ENCODE measurements at places on chromosomes 6 and 20.
A peak's percentile ranks its signal among the peaks of the same experiment; 100 is the strongest.

GRCh38 chr6:61810047-61810446, 476.0 kb downstream of the KHDRBS2 start:
- DNase-seq: no peak

- DNase-seq: no peak
Measured at GRCh38 chr20:11248687-11249638, 575.2 kb upstream of the JAG1 start.

- no peak for DNase-seq
Measured at GRCh38 chr6:154425034-154425433, 68.4 kb upstream of the IPCEF1 start.

GRCh38 chr6:166223079-166223478, 55.4 kb upstream of the TBXT start:
- DNase-seq: no peak

GRCh38 chr20:38092260-38092857, 58.8 kb downstream of the RPRD1B start:
- no peak for DNase-seq

DNA sequence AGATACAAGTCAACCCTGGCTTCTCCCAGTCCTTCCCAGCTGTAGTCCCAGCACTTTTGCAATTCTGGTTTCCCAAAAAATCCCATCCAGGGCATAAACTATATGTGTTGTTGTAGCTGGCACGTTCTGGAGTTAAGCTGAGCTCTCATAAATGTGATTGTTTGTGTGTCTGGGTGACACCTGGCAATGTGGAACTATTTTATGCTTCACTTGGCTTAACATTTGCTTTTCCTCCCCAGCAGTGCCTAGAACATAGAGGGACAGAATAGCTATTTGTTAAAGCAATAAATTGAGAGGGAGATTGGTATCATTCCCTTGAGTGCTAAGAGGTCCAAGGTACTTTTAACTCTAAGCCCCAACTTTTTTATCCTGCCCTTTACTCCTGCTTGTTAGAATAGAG, 575.9 kb upstream of the NOX3 start:
- no peak for DNase-seq

DNA sequence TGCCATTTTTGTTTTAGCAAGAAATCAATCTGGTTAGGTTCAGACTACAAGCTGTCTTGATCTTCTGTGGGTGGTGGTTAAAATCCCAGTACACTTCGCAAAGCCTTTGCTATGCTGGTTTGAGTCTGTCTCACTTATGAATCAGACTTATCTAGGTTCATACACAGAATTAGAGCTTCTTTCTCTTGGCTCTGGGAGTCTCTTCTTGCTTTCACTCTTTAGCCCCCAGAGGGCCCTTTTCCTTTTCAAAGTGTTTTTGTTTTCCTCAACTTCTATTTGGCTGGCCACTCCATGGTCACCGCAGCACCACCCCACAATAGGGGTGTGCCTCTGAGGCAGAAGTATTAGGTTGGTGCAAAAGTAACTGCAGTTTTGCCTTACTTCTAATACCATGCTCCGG, 21.3 kb downstream of the ECI2 start:
- DNase-seq: no peak

- no peak for DNase-seq
Measured at GRCh38 chr6:47634210-47635047, 64.0 kb upstream of the ADGRF4 start.

GRCh38 chr6:141729146-141729545, 403.6 kb upstream of the GJE1 start:
- no peak for DNase-seq

DNA sequence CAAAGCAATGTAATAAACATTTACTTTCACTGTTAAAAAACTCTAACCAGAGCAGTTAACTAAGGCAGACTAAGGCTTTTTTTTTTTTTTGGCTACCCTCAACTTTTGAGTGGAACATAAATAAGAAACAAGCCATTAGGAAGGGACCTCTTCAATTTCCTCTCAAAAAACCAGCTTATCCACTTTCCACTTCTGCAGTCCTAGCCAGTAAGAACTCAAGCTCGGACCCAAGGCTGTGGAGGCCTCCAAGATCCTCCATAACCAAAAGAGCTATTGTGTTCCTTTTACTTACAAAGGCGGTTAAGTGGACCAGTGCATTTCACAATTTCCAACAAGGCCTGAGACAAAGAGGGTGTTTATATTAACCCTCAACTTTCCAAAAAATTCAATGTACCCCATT, 5.3 kb downstream of the KCNK5 start:
- DNase-seq: no peak

DNA sequence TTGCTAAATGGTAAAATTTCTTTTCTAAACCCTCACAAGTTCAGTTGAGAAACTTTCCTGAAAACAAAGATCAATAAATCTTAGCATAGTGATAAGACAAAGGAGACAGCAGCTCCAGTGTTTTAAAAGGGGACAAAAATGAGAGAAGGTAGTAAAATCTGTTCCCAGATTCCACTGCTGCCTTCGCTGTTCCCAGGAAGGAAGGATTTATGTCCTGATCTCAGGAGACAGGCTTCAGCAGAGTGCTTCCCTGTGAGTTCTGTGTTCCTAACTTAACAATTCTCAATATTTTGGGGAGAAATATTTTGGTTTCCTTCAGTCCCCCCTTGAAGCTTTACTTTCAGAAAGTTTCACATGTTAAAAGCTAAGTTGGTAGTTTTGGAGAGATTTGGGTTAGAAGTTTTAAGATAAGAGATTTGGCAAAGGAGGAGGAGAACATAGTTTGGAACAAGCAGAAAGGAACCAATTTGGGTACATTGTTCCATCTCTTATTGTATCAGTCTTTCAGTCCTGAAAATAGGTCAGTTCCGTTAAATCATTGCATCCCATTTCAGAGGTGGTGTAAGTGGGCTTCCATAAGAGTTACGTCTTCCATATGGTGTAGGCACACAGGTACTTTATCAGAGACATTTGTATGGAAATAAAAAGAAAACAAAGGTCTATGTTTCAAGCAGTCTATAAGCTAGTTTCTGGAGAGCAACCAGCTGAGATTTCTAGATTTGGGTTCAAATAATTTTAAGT, 20.8 kb downstream of the IRF4 start:
- DNase-seq: no peak

DNA sequence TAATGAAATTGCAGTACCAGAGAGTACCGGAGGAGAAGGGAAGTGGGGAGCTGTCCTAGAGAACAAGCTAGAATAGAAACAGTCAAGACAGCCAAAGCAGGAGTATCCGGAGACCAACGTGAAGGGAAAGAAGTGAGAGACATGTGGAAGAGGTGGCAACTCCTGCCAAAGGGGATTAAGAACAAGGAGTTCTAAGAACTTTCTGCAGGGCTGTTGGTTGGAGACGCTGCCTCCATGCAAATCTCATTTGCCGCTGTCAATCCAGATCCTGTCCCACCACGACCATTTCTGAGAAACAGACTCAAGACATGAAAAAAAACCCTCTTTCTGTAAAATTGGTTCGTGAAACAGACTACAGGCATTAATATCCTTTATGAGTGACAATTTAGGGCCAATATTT, 595.7 kb downstream of the PTPRT start:
- no peak for DNase-seq

- DNase-seq: no peak
Measured at GRCh38 chr6:43668151-43669028, 19.2 kb downstream of the MRPS18A start.

DNA sequence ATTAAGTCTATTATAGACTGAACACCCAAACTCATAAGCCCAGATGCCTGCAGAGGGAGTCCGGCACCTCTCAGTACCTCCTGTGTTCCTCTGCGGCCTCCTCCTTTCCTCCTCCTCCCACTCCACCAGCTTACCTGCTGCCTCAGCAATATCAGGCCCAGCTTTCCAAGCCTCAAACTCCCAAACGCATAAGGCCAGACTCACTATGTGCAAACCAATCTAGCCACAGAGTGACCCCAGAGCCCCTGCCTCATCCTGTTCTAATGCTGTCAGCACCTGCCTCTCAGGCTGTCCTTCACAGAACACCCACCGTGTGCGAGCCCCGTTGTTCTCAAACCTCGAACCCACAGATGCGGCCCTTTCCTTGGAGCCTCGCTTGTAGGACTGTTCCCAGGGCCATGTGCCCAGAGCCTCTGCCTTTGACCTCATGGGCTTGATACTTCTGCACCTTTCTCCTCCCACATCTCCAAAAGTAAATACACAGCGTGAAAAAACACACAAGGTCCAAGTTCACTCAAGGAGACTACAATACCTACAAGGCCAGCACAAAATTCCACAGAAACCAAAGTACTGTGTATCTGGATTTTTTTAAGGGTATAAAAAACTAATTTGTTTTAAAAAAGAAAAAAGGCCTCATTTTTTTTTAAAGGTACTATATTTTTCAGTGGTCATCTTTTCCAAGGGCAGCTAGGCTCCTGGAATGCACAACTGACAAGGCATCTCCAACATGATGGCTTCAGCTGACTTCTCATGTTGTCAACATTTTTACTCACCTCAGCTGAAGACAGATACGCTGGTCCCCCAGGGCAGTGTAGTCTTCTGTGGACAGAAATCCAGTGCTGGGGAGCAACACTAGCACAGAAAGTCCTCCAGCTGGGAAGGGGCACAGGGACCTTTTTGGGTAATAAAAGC, 52.3 kb downstream of the ABHD12 start:
- DNase-seq: no peak

DNA sequence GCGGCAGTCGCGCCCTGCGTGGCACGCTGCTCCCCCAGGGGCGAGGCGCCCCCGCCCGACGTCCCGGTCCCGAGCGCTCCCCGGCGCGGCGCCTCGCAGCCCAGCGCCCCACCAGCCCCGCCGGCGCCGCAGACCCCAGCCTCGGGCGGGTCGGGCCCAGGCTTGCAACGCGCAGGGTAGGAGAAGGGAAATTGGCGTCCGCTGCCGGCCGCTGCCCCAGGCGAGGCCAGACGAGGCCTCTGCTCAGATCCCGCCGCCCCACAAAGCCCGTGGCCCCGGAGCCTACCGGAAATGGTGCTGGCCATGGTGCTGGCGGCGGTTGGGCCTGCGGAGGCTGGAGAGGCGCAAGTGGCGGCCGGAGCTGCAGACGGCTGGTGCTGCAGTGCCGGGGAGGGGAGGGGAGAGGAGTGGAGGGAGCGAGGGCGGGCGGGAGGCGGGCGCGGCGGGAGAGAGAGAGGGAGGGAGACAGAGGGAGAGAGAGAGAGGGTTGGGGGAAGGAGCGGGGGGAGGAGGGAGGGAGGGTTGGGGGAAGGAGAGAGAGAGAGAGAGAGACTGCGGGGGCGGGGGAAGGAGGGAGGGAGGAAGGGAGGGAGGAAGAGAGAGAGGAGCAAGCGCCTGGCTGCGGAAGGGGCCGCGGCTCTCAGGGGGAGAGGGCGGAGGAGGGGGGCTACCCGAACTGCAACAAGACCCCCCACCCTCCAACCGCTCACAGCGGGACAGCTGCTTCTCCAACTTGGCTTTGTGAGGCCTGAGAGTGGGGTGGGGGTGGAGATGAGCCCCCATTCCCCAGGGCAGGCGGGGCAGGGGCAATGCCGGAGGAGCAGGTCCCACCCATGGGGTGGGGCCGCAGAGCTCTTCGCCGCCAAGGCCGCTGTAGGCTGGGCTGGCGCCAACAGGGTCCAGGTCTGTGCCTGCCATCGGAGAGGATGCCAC, at the start of gene STMN3:
Gene STMN3 (minus strand): TSS at position 384 of the 933 bp plus-strand sequence. CDS start 79 bp downstream, at position 305.
- peak; percentile 30 for DNase-seq

DNA sequence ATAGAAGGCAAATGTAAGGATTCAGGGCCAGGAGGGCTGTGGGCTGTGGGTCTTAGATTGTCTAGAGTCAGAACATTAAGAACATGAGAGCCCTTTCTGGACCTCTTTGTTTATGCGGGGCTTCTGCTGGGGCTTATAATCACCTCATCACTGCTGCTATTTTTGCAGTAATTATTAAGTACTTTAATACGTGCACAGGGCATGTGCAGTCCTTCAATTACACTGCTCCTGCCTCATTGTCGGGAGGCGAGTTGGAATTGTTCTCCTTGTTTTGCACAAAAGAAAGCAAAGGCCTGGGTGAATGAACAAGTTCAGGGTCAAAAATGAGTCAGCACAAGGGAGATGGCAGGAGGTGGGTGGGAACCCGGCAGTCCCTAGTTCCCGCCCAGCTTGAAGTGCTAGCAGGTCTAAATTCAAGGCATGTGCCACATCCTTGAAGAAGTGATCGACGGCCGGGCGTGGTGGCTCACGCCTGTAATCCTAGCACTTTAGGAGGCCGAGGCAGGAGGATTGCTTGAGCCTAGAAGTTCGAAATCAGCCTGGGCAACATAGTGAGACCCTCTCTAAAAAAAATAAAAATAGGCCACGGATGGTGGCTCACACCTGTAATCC, 34.4 kb upstream of the PTPN1 start:
- DNase-seq: no peak

Data from activated CD4-positive, CD25-positive, alpha-beta regulatory T cell (primary cell).